ENCODE measurements at places on chromosomes 3 and 15.

GRCh38 chr3:171932153-171932611 is 89.0 kb downstream of the TMEM212 start:
- no peak for DNase-seq

DNA sequence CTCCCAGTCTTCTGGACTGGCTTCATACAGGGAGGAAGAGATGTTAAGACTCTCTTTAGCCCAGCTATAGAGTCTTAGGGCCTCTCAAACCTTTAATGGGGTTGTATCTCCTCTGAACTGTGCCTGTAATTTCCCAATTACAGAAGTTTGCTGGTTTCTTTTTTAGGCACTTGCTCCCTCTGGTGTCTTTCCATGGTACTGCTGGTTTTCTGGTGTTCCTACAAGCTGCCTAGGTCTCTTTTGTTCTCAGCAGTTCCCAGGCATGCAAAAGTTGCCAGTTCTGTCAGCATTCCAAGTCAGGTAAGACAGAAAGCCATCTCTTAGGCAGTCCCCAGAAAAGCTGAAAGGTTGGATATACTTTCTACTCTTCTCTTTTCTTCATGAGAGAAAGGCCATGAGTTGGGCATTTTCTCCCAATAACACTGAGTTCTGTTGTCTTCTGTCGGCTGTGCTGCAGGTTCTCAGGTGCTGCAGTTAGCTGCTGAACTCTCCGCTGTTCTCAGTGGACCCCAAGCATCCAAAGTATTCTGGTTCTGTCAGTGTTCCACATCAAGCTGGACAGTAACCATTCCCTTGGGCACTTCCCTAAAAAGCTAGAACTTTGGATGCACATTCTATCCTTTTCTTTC is 54.4 kb upstream of the EHHADH start:
- no peak for DNase-seq

- no peak for DNase-seq
These were observed 151.0 kb downstream of the CPNE4 start for GRCh38 chr3:131883711-131884407.

DNA sequence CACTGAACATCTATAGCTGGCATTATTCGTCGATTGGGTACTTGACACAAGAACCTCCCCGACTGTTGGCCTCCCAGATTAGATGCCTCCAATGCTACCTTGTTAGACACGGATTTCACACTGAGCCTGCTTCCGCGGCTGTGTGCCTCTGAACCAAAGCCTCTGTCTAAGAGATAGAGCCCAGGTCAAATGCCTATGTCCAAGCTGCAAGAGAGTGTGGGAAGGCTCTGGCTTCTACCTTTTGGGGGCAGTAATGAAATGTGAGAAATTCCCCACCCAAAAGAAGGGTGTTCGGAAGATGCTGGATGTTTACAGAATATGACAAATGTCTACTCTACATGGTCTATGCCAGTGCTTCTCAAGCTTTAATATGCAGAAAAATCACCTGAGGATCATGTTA is 2.0 kb upstream of the RPUSD2 start:
- DNase-seq: no peak

DNA sequence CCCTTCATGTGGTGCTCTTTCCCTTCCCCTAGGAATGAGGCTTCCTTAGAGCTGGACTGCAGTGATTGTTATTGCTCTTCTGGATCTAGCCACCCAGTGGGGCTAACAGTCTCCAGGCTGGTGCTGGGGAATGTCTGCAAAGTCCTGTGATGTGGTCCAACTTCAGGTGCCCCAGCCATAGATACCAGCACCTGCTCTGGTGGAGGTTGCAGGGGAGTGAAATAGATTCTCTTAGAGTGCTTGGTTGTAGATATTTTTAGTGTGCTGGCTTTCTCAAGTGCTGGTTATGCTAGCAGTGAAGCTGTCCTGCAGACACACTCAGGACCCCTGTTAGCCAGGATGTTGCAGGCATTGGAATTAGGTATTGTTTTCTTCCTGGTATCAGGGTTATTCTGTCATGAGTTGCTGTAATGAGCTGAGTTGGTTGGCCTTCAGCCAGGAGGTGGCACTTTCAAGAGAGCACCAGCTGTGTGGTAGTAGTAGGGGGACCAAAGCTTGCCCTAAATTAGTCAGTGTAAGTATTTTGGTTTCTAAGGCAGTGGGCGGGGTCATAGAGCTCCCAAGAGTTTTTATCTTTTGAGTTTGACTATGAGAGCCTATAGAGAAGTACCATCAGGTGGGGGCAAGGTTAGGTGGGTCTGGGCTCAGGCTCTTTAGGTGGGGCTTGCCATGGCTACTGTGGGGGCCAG is 317.5 kb upstream of the SGO1 start:
- no peak for DNase-seq

DNA sequence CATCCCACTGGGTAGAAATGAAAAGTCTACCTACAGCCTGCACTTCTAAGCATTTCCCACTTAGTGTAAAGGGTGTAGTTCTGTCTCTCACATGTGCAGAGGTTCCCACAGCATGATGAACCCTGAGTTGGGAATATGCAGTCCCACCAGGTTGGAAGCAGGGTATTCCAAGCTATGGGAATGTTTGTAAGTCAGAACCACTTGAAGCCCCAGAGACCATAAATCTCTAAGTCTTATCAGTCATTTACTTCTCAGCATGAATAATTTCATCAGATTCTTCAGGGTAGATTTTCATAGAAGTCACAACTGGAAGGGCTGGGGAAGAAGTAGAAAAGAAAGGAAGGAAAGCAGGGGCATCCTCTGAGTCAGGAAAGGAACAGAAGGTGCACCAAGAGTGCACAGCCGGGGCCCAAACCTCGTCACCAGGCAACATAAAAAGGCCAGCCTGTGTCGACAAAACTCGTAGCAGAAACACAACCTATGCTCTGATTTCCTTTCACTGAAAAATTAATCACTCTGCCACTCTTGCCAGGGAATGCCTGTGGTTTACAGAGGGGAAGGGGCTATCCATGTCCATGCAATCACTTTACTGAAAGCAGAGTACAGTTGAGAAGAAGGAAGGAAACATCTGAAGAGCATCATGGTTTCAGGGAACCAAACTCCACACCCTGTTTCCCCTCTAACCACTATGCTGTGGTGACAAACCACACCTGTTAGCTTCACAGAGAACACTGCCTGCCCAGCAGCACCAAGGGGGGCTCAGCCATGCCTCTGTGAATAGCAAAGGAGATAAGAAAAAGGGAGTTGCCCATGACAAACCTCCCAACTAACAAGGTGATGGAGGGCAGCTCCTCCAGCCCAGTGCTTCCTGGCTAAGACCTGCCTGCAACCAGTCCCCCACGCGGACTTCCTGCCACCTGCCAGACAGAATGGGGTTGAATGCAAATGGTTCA is 40.5 kb downstream of the SH3BP5 start:
- no peak for DNase-seq

DNA sequence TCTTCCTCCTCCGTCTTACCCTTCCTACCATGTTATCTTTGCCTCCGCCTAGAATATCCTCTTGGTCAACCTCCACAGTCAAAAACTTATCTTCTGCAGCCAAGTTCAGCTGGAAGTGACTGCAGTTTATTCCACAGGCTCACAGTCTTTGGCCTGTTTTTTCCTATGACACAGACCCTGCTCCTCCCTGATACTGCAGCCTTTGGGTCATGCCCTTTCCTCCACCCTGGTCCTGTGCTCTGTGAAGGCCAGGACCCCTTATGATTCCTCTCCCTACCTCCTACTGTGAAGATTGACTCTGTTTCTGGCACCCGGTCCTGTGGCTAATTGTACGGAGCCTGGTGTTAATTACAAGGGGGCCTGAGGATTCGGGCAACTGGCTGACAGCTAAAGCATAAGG is 49.3 kb upstream of the SCN5A start:
- DNase-seq: no peak

- DNase-seq: no peak
These were observed 247.2 kb downstream of the PTPRG start for GRCh38 chr3:61808526-61808925.

- no peak for DNase-seq
These were observed 16.7 kb upstream of the SH3GL3 start for GRCh38 chr15:83430441-83430840.

- no peak for DNase-seq
These were observed 105.0 kb downstream of the FOXP1 start for GRCh38 chr3:71478568-71478967.

DNA sequence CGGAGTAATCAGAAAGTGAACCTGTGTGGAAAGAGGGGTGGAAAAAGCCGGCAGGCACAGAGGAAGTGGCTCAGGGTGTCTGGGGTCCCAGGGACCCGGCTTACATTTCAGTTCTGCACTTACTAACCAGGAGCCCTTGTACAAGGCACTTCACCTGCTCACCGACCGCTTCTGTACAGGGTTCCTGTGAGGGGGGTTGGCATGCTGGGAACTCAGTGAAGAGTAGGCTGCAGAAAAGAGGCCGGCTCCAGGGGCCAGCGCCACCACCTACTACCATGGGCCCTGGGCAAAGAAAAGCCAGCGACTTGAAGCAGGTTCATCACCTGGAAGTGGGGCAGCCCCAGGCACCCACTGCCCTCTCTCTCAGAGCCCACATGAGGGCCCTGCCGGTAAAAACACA is 6.2 kb downstream of the STIMATE start:
- DNase-seq: no peak

GRCh38 chr3:124510290-124510689 is 220.0 kb upstream of the UMPS start:
- DNase-seq: no peak

DNA sequence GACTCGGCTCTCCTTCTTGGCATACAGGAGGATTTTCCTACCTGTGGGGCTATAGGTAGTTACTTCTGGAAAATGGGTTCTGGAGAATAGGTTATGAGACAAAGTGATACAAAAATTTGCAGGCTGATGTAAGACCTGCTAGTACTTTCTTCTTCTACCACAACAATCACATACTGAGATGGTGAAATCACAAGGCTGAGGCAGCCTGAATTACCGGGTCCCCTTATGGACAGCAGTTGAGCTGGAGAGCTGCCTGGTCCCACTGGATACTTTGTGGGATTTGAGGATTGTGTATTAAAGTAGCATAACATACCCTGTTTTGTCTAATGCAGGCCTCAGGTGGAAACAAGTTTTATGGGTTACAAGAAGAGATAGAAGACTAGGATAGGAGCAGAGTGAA is 86.5 kb upstream of the FAM98B start:
- DNase-seq: no peak

DNA sequence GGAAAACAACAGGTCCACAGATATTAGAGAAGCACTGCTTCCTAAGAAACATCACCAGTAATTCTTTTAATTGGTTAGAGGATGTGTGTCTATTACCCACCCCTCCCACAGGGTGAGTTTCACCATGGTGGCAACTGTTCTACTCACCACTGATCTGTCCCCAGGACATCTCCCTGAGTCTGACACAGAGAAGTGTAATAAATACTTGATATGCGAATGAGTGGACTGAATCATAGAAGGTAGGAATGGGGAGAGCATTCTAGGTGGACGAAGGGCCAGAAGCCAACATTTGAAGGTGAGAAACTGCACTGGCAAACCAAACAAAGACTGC is 452.7 kb upstream of the PROK2 start:
- DNase-seq: no peak

- DNase-seq: no peak
These were observed 930.6 kb upstream of the EPHA6 start for GRCh38 chr3:95883801-95884200.

DNA sequence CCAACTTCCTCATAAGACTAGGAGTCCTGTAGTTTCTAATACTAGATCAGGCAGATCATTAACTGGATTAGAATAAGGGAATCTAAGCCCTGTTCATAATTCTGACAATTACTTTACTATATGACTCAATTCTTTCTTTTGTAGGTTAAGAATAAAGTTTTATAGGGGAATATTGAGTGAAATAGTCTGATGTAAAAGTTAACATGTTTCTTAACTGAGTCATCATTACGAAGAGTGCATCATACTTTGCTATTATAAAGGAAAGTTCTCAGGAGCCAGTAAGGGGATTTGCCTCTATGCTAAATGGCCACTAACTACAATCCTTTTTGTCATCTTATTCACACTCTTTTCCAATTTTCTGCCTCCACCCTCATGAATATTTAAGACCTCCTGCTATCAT is 63.1 kb downstream of the POLQ start:
- no peak for DNase-seq

DNA sequence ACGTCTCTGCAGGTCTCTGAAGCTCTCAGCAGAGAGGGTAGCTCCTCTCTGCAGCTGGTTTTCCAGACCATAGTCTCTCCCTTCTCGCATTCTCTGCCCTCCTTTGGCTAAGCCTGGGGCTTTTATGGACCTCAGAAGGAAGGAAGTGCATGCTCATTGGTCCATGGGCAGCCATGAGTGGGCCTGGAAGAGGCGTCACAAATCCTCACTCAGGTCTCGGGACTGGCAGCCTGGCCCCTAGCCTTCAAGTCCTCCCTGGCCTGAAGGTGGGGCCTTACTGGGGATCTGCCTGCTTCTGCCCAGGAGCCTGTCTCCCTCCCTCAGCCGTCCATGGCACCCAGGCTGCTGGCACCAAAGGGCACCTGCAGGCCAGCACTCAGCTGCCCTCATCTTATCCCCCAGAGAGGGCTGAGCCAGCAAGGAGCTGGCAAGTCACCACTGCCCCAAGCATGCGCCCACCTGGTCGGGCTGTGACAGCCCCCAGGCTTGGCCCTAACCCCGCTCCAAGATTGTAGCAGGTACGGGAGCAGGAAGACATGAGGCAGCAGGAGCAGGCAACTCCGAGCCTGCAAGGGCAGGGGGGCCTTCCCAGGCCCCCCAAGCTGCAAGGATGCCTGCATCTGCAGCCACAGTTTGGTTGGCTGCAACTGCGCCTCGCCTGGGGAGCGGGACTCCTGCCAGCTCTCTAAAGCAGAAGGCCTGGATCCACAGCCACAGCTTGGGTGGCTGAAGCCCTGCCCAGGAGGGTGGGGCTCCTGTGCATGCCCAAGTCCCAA is 37.4 kb downstream of the GHSR start:
- DNase-seq: no peak

DNA sequence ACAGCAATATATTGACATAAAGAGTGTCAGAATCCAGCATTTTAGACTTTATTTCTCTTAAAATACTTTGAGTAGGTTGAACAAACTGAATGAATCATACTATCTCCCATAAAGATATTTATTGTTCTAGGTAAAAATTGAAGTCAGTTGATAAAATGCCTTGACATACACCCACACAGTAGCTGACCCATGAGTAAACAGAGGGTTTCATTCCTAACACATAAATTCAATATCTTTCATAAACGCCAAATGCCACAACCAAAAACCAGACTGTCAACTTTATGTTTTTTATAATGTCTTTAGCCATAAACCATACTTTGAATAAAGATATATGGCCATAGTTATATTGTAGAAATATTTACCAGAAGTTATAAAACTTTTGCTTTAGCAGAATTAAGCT is 742.4 kb downstream of the NAALADL2 start:
- DNase-seq: no peak

GRCh38 chr3:188673646-188674186 is 498.1 kb upstream of the TPRG1 start:
- DNase-seq: no peak

GRCh38 chr3:189737071-189737470 is 105.9 kb downstream of the TP63 start:
- DNase-seq: no peak
